Renal cortex interstitium (tissue), 15 donors: ENCODE measurements at places on chromosomes 5 and 9. TPM values are rescaled to one million over a fixed set of nuclear protein-coding genes. Genes with fewer than 3 reads are reported as not detected.

The C8G gene
- polyA plus RNA-seq: 0.57 TPM

The C9orf50 gene
- polyA plus RNA-seq: 0.69 TPM

DNA sequence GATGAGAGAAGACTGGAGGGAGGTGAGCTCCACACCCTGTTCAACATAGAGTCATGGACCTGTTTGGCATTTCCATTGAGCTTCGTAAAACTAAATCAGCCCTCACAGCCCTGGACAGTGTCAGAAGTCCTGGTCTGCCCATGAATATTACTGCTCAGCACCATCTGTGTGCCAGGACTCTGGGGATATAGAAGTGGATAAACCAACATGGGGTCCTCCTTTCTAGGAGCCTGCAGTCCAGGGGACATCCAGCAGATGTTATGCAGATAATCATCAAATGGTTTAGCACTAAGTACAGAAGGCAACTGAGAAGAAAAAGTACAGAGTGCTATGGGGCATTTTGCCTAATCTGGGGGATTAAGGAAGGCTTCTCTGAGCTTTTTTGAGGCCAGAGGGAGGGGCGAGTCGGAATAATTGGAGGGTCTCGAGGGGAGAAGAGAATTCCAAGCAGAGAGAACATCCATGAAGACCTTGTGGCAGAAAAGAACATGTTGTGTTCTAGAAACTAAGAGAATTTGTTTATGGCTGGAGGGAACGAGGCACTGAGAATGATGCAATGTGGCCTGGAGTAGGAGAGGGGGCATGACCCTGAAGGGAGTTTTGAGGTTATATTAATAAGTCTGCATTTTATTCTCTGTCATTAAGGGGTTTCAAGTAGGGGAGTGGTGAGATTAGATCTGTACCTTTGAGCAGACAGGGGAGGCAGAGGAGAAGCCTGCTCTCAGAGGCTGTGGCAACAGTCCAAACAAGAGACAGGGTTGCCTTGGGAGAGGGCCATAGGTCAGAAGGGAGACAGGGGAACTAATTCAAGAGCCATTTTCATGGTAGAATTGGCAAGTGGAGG lies 63.5 kb upstream of the SLC2A8 start:
- no peak for DNase-seq

GRCh38 chr9:33245341-33245740 lies 5.4 kb downstream of the SPINK4 start:
- DNase-seq: no peak

- no peak for DNase-seq
These were observed 64.8 kb downstream of the GDNF start for GRCh38 chr5:37774912-37775483.
